ENCODE measurements at places on chromosomes 4 and X.

DNA sequence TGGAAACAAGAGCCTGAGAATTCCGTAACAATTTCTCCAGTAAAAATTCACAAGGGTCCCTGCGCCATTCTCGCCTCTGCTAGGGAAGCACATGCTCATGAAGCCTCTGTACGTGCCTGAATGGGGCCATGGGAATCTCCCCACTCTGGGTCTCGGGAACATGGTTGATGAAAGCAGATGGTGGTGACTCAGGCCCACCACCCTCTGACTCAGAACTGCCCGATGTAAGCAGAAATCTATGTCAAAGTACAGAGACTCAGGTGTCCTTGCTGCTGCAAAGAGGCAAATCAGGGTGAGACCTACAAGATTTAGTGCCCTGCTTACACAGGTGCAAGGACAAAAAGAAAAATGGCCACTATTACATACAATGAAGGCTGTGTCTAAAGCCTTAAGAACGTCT, 65.0 kb downstream of the SCD5 start:
- DNase-seq: peak; percentile 90

- DNase-seq: no peak
Observed at GRCh38 chrX:55187281-55187680, 32.9 kb upstream of the PAGE5 start.

DNA sequence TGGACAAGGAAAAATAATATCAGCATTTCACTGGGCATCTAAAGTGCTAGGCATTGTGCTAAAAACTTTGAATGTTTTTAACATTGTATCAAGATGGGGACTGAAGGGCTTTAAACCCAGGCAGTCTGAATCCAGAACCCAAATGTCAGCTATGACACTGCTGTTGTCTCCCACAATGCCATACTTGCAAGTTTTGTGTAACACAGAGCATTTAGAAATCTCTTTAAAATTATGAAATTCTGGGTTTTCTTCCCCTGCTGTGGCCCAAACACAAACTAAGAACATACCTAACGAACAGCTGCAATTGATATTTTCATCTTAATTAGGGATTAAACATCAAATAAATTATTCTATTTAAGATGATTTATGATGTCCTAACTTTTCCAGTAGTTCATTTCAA, 66.8 kb upstream of the LSM6 start:
- no peak for DNase-seq

DNA sequence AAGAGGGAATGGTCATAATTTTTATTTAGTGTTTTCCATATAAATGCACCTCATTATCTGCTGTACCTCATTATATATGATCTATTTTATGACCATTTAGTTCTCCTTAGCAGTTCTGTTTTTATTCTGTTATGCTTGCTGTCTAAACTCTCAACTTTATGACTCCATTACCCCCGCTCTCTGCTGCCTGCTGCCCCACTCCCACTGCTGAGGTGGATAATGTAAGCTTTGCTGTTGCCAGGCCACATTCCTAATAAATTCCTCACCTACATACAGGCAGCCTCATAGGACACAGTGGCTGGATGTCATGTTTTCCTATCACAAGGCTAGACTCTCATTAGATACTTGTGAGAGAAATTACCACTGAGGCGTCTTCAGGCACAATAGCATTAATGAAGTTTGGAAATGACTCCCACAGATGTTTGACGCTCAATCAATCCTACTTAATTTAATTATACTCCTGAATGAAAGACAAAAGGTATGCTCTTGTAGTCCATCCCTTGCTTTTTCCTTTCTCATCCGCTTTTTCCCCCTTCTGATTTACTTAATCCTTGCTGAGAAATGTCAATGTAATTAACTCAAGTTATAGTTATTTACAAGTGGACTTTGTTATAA, 497.5 kb upstream of the IGFBP7 start:
- no peak for DNase-seq

DNA sequence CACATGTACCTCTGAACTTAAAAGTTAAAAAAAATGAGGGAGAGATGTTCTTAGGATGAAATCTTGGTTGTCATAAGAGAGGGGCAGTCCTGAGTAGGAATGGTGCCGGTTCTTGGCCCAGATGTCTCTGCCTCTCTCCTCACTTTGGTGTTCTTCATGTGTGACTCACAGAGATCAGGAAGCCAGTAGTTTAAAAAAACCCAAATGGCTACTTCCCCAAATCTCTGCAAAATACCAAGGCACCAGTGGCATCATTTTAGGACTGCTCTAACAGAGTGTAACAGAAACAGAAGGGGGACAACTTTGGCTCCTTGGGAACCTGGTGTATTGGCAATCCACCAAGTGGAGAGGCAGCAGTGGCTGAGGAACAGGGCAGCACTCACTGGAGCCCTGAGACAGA, 116.8 kb downstream of the SCD5 start:
- no peak for DNase-seq

GRCh38 chr4:213971-214370, 89.7 kb downstream of the ZNF718 start:
- no peak for DNase-seq

GRCh38 chr4:156578005-156578404, 393.6 kb downstream of the PDGFC start:
- DNase-seq: no peak

GRCh38 chr4:73308286-73308685, 49.7 kb upstream of the ANKRD17 start:
- peak; percentile 59 for DNase-seq

DNA sequence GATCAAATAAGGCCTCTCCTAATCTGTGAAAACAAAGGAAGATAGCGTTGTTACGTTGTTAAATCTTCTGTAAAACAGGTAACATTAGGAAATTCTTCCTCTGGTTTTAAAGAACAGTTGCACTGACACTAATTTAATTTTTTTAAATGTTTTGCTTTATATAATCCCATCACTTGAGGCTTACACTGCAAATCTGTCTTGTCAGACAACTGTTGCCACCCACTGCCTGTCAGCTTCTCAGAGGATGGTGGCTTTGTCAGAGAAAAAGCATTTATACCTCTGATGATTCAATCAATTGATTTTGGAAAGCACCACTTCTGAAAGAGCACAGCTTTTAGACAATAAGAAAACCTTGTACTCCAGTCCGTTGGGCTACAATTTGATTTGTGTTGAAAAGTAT, 799.1 kb downstream of the FSTL5 start:
- DNase-seq: no peak

- peak; percentile 4 for DNase-seq
Observed at GRCh38 chrX:45935408-45935807, 609.8 kb downstream of the ZNF674 start.

- no peak for DNase-seq
Observed at GRCh38 chr4:110009550-110009949, 96.9 kb downstream of the EGF start.

GRCh38 chrX:149962859-149963757, 24.8 kb upstream of the EOLA2 start:
- peak; percentile 66 for DNase-seq

DNA sequence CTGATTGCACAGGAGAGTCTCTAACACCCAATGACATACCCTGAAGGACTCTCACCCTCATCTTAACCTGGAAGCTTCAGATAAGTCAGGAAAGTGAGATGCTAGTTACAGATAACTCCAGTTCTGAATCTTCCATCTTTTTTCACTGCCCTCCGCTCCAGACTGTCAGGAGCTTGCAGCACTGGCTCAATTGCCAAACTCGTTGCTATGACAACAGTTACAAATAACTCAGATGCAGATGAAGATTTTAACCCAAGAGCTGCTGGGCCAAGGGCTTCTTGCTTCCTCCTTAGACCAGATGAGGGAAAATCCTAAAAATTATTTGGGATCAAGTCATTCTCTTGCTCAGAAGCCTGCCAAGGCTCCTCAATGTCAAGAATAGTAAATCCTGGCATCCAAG, 109.1 kb upstream of the HUWE1 start:
- peak; percentile 20 for DNase-seq

DNA sequence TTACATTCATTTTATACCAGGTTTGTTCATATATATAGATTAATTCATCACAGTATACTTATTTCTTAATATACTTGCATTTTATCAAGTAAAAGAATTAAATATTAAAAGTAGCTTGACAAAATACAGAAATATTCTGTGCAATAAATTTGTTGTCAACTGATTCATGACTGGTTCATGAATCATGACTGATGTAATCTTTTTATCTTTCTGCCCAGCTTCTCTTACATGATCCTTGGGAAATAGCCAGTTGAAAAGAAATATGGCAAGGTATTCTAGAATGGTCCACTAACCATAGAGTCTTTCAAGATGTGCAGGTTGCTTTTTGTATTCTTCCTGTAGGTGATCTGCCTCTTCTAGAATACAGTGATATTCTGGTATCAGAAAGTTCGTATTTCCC, 4.2 kb upstream of the CCNA2 start:
- DNase-seq: peak; percentile 67

DNA sequence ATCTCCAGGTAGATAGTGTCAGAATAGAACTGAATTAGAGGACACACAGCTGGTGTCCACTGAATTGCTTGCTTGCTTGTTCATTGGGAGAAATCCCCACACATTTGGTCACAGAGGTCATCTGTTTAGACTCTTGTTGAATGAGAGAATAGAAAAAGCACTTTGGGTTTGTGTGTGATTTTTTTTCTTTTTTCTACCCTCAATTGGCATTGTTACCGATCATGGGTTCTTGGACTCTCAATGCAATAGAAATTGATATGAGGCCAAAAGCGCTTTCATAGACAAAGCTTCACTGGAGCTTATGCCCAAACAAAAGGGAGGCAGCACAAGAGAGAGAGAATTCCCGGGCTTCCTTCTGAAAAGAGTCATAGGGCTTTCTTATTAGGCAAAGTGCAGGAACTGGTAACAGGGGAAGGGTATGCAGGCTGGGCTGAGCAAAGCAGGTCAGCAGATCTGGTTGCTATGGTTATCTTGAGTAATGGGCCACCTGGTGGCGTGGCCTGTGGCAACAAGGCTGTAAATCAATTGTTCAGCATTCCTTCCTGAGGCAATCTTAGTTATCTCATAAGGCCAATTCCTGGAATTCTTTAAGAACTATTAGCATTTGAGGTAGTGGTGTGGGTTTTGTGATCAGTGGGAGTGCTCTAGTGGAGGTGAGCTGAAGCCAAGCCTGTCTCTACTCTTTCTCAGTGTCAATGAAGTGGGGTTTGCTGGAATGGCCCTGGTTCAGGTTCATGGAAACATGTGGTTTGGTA, 5.3 kb upstream of the GPR82 start:
- DNase-seq: no peak
